ENCODE measurements at places on chromosomes 3 and 15.

DNA sequence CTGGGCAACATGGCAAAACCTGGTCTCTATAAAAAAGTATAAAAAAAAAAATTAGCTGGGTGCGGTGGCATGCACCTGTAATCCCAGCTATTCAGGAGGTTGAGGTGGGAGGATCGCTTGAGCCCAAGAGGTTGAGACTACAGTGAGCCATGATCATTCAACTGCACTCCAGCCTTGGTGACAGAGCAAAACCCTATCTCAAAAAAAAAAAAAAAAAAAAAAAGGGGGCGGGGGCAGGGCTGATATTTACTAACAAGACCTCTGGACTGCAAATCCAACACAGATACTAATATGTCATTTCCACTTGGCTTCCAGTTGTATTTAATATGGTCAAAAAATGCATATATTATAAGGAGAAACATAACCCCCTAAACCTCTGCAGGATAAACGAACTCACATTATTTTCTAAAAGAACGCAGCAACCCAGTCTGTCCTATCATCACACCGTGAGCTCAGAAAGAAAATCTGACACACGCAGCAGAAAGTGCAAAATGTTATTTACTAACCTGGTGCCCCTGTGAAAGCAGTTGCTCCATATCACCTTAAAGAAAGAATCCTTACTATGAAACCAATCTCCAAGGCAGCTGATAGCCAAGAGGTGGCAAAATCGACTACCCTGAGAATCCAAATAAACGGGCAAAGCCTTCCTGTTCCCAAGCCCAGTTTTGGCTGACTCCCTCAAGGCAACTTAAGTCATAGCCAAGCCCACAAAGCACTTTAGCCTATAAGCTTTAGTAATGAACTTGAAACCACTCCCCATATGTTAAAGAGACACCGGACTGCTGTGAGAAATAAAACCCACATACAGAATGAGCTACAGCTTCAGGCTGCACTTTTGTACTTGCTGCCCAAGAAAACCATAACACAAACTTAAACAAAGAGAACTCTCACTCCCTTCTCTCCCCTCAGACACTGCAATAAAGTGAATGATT lies 39.3 kb downstream of the PLD1 start:
- DNase-seq: no peak
- no peaks in the 10 kb centered on the region for H3K4me1 ChIP-seq
- H3K4me3 ChIP-seq: no peak overlapping the region
- peaks cover 2% of the 10 kb centered on the region for H3K27me3 ChIP-seq
- no peaks in the 10 kb centered on the region for H3K36me3 ChIP-seq

DNA sequence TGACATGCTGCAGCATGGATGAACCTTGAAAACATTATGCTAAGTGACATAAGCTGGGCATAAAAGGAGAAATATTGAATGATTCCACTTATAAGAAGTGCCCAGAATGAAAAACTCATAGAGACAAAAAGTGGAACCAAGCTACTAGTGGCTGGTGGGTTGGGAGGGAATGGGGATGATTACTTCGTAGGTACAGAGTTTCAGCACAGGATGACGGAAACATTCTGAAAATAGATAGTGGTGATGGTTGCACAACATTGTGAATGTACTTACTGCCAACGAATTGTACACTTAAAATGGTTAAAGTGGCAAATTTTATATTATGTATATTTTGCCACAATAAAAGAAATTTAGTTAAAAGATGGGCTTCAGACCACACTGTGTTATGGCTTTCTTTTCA lies 93.6 kb downstream of the RPLP1 start:
- no peak overlapping the region for H3K4me3 ChIP-seq
- H3K4me1 ChIP-seq: no peaks in the 10 kb centered on the region
- H3K36me3 ChIP-seq: no peaks in the 10 kb centered on the region
- no peak overlapping the region for H3K27ac ChIP-seq

DNA sequence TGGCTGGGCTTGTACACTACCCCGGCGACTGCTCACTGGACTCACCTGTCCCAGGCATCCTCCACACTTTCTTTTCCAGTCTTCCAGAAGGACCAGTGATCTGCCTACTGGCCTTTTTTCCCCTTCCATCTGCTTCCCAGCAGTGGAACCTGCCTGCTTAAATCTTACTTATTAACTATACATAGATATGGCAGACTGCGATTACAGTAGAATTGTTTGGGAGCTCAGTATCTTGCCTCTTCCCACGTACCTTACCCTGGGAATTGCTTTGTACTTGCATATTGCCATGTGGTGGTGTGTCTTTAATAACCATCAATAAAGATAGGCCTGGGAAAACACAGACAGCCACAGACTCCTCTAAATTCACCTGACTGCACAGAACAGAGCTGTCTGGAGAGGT lies 11.8 kb upstream of the HES1 start:
- no peak for DNase-seq
- H3K36me3 ChIP-seq: no peaks in the 10 kb centered on the region
- peaks cover 38% of the 10 kb centered on the region for H3K27me3 ChIP-seq
- H3K4me1 ChIP-seq: peaks cover 4% of the 10 kb centered on the region
- H3K4me3 ChIP-seq: no peak overlapping the region
- H3K27ac ChIP-seq: no peak overlapping the region

DNA sequence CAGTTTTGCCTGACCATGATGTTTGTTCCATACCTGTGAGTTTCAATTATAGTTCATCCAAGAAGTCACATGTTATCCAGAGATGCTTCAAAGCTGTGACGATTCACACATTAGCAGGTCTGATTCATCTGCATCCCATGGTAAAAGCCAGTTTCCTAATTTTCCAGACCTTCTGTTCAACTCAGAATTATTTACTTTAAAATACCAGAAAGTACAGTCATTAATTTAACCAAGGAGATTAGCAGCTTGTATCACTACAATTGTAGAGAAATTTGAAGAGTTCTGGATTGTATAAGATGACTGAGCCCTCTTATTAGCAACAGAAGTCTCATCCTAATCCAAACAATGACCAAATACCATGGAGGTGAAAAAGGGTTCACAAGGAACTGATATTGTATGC lies 76.1 kb upstream of the THBS1 start:
- DNase-seq: no peak
- no peak overlapping the region for H3K4me3 ChIP-seq
- H3K4me1 ChIP-seq: peaks cover 5% of the 10 kb centered on the region
- no peak overlapping the region for H3K27ac ChIP-seq
- no peaks in the 10 kb centered on the region for H3K36me3 ChIP-seq

GRCh38 chr15:60399931-60400330 lies 2.1 kb upstream of the ANXA2 start:
- peaks cover 13% of the 10 kb centered on the region for H3K36me3 ChIP-seq
- no peak for DNase-seq
- peaks cover 5% of the 10 kb centered on the region for H3K27me3 ChIP-seq
- H3K4me1 ChIP-seq: peaks cover 35% of the 10 kb centered on the region

DNA sequence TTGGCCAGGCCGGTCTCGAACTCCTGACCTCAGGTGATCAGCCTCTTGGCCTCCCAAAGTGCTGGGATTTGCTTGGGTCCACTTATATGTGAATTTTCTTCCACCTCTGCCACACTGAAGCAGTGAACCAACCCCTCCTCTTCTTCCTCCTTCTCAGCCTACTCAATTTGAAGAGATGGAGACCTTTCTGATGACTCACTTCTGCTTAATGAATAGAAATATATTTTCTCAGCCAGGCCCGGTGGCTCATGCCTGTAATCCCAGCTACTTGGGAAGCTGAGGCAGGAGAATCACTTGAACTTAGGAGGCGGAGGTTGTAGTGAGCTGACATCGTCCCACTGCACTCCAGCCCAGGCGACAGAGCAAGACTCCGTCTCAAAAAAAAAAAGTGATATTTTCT lies 46.8 kb upstream of the GATM start:
- no peak for DNase-seq
- no peaks in the 10 kb centered on the region for H3K4me1 ChIP-seq
- peaks cover 19% of the 10 kb centered on the region for H3K36me3 ChIP-seq
- H3K4me3 ChIP-seq: no peak overlapping the region
- H3K27me3 ChIP-seq: no peaks in the 10 kb centered on the region

DNA sequence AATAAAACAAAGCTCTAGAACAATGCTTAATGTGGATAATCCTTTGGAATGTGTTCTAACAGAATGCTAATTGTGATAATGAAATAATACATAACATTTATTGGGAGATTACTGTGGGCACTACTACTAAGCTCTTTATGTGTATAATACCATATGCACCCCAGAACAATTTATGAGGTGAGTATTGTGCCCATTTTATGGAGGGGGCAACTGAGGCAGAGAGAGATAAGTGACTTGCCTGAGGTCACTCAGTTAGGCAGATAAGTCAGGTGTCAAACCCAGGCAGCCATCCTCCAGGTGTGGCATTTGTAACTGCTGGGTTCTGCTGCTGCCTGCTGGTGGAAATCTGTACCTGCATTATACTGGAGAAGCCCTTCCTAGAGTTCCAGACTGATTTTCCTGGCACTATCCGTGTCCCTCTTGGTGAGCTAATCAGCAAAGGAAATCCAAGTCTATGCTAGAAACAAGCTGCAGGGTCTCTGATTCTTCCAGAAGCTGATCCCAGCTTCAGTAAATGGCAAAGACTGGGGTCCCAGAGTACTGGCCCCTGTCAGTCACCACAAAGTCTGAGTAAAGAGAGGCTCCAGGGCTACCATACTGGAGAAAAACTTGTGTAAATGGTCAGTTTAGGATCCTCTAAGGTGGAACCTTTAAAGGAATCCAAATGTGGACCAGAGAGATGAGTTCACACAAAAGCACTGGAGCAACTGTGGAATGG lies 22.6 kb upstream of the RBP1 start:
- H3K27ac ChIP-seq: no peak overlapping the region
- no peak for DNase-seq
- H3K4me1 ChIP-seq: no peaks in the 10 kb centered on the region
- no peaks in the 10 kb centered on the region for H3K36me3 ChIP-seq
- no peaks in the 10 kb centered on the region for H3K27me3 ChIP-seq
- no peak overlapping the region for H3K4me3 ChIP-seq

DNA sequence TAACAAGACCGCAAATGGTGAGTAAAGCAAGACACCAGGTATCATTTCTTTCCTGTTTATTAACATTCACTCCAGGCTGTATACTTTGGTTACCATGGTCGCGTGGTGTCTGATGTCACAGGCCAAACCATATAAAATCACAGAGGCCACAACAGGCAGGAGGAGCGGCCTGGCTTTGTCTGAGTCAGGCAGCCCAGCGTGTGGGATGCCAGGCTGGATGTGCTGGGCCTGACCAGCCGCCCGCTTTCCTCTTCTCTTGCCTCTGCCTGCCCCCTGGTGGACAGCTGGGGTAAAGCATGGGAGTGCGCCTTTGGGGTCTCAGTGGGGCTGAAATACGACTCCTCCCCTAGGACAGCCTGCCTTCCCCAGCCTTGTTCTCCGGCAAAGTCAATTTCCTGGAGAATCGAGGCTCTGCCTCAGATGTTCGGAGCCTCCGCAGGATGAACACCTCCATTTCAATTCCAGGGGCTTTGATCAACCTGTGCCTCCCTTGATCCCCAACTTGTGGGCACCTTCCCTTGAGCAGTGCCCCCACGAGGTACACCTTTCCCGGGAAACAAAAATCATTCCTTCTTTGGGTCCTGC lies 78.2 kb downstream of the CCNL1 start:
- no peaks in the 10 kb centered on the region for H3K27me3 ChIP-seq
- H3K27ac ChIP-seq: no peak overlapping the region
- DNase-seq: peak; percentile 95
- no peaks in the 10 kb centered on the region for H3K36me3 ChIP-seq
- peaks cover 42% of the 10 kb centered on the region for H3K4me1 ChIP-seq
- no peak overlapping the region for H3K4me3 ChIP-seq

- DNase-seq: no peak
- peak overlapping the region; percentile 33 for H3K27ac ChIP-seq
Observed at GRCh38 chr3:16313886-16314645, 49.1 kb downstream of the OXNAD1 start.

DNA sequence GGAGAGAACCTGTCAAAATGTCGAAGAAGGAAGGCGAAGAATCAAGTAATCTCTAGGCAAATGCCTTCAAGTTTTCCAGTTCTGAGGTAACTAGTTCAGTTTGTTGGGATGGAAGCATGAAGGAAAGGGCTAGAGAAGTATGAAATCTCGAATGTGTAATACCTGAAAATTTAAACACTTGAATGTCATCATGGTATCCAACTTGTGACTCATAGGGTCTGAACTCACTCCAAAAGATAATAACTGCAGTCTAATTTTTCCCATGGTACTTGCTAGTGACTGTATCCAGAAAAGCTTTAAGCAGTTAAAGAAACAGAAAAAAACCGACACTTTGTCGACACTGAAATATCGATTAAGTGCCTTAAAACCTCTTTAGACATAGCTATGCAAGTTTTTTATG lies 102.9 kb upstream of the CHRM5 start:
- H3K36me3 ChIP-seq: peaks cover 28% of the 10 kb centered on the region
- no peak overlapping the region for H3K27ac ChIP-seq
- DNase-seq: no peak
- no peaks in the 10 kb centered on the region for H3K4me1 ChIP-seq

DNA sequence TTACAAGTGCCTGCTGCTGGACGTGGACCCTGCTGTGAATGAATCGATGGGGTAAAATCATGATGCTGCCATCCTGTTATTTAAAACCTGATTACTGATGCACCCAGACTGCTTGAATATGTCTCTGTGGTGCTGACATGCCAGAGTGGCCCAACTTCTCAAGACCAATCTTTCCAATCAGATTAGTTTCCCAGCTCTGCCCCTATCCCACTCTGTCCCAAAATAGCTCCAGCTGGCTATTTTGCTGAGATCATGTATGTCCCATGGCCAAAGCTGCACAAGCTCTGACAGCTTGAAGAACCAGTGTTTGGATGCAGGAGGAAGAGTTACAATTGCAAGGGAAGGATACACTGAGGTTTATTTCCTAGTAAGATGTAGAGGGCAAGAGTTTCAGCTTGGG lies 153.6 kb downstream of the TMEM108 start:
- no peak overlapping the region for H3K4me3 ChIP-seq
- no peaks in the 10 kb centered on the region for H3K36me3 ChIP-seq
- H3K4me1 ChIP-seq: no peaks in the 10 kb centered on the region
- no peak for DNase-seq

- H3K27me3 ChIP-seq: peaks cover 3% of the 10 kb centered on the region
- no peaks in the 10 kb centered on the region for H3K36me3 ChIP-seq
- H3K27ac ChIP-seq: no peak overlapping the region
- H3K4me3 ChIP-seq: no peak overlapping the region
- DNase-seq: no peak
Observed at GRCh38 chr3:127286571-127287140, 1.2 kb downstream of the PRR20G start.

- H3K36me3 ChIP-seq: peaks cover 3% of the 10 kb centered on the region
- H3K27ac ChIP-seq: no peak overlapping the region
- no peak overlapping the region for H3K4me3 ChIP-seq
- H3K4me1 ChIP-seq: no peaks in the 10 kb centered on the region
- no peak for DNase-seq
Observed at GRCh38 chr3:188769831-188770230, 401.9 kb upstream of the TPRG1 start.

All from activated naive CD8-positive, alpha-beta T cell treated with anti-CD3 and anti-CD28 coated beads, Interleukin-2, amount 50 U/mL, for 24 hours (primary cell).